Large intestine (tissue), 12 donors: ENCODE measurements at places on chromosomes 2 and 18. TPM values are rescaled to one million over a fixed set of nuclear protein-coding genes. Genes with fewer than 3 reads are reported as not detected.

- DNase-seq, result no peak
- no peak overlapping the region for H3K27ac ChIP-seq
- H3K4me3 ChIP-seq, result no peak overlapping the region
- H3K36me3 ChIP-seq, result peaks cover 52% of the 10 kb centered on the region
These were observed 118.0 kb downstream of the RAB3GAP1 start for GRCh38 chr2:135169900-135170753.

- H3K4me1 ChIP-seq, result no peaks in the 10 kb centered on the region
- no peaks in the 10 kb centered on the region for H3K27me3 ChIP-seq
- H3K27ac ChIP-seq, result no peak overlapping the region
- peaks cover 4% of the 10 kb centered on the region for H3K36me3 ChIP-seq
- no peak for DNase-seq
These were observed 135.7 kb downstream of the ARHGAP28 start for GRCh38 chr18:6865251-6865650.

DNA sequence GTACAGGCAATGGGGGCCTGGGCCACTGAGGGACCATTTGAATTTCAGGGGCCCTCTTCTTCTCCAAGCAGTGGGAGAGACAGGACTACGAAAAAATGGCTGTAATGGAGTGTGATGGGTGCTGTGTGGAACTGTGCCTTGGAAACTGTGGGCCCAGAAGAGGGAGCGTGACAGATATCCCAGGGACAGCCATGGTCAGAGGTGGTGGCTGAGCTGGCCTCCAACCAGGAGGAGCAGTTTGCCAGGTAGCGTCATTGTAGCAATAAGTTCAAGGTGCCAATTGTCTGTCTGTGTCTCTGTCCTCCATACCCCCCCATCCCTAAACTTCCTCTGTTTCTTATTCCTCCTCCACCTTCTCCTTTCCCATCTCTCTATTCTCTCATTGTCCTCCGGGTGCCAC, 15.3 kb downstream of the THNSL2 start:
- H3K4me3 ChIP-seq, result no peak overlapping the region
- H3K27me3 ChIP-seq, result no peaks in the 10 kb centered on the region
- no peaks in the 10 kb centered on the region for H3K4me1 ChIP-seq
- H3K27ac ChIP-seq, result no peak overlapping the region
- peaks cover 15% of the 10 kb centered on the region for H3K36me3 ChIP-seq
- DNase-seq, result no peak

GRCh38 chr2:52145005-52145404, 1113.1 kb upstream of the NRXN1 start:
- H3K27ac ChIP-seq, result no peak overlapping the region
- no peaks in the 10 kb centered on the region for H3K36me3 ChIP-seq
- H3K4me1 ChIP-seq, result no peaks in the 10 kb centered on the region
- no peak overlapping the region for H3K4me3 ChIP-seq
- no peak for DNase-seq

- no peaks in the 10 kb centered on the region for H3K4me1 ChIP-seq
- no peak for DNase-seq
- no peaks in the 10 kb centered on the region for H3K27me3 ChIP-seq
These were observed 37.0 kb downstream of the CD8B2 start for GRCh38 chr2:106523976-106524665.

RPL31 gene
- 4,666 TPM for polyA plus RNA-seq

EGR4 gene
- 0.04 TPM for polyA plus RNA-seq
